Spleen (tissue), 13 donors: ENCODE measurements at places on chromosomes 7 and 10. TPM values are rescaled to one million over a fixed set of nuclear protein-coding genes. Genes with fewer than 3 reads are reported as not detected.

- no peaks in the 10 kb centered on the region for H3K36me3 ChIP-seq
- H3K4me1 ChIP-seq, result peaks cover 4% of the 10 kb centered on the region
- no peak overlapping the region for H3K27ac ChIP-seq
- no peaks in the 10 kb centered on the region for H3K27me3 ChIP-seq
Observed at GRCh38 chr10:126969310-126969709, 64.1 kb downstream of the DOCK1 start.

DNA sequence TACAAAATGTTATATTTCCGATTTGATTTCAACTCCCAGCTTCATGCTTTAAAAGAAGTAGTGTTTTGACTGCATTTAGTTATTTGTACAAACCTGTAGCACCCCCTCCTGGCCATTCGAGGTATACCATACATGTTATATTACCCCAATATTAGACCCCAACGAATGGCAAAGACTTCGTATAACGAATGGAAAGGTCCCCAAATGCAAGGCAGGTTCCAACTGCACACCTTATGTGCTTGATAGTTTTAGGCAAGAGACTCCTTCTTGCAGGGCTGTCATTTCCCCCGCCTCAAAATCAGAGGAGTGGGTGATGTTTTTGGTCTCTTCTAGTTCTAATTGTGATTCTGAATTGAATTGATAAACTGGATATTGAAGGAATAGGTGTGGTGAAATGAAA lies 101.1 kb upstream of the TARP start:
- H3K36me3 ChIP-seq, result no peaks in the 10 kb centered on the region
- H3K4me3 ChIP-seq, result no peak overlapping the region
- no peaks in the 10 kb centered on the region for H3K27me3 ChIP-seq
- H3K4me1 ChIP-seq, result peaks cover 8% of the 10 kb centered on the region
- no peak for DNase-seq

NACAD gene
- 4.0 TPM for total RNA-seq

GRCh38 chr10:88246675-88247074 lies 336.4 kb downstream of the RNLS start:
- no peaks in the 10 kb centered on the region for H3K27me3 ChIP-seq
- DNase-seq, result no peak
- no peaks in the 10 kb centered on the region for H3K36me3 ChIP-seq
- peaks cover 27% of the 10 kb centered on the region for H3K4me1 ChIP-seq
- H3K4me3 ChIP-seq, result no peak overlapping the region
- no peak overlapping the region for H3K27ac ChIP-seq

DNA sequence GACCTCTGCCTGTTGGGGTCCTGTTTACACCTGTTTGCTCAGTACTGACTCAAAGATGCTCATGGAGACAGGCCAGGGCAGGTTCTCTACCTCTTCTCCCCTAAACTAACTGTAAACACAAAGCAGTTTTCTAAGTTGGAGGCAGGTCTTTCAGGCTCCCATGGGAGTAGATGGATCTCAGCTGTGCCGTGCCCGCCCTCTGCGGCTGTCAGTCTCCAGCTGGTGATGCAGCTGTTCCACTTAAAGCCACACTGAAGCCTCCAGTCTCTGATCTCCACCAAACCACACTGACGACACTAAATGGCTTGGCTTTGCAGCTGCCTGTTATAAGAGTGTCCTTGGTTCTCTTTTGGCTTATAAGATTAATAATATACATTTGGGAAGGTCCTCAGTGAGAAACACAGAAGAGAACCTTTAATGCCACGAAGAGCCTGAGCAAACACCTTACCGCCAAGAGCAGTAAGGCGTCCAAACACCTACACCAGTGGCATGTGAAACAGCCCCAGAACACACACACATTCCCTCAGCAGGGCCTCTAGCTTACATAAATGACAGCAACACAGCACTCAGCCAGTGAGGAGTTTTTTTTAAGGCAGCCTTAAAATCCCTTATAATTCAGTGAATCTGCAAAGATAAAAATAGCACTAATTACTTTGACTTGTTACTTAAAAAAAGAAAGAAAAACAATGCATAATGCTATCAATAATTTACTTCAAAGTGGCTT lies 60.4 kb upstream of the KCNIP2 start:
- DNase-seq, result peak; percentile 78
- no peak overlapping the region for H3K4me3 ChIP-seq
- no peaks in the 10 kb centered on the region for H3K27me3 ChIP-seq
- H3K27ac ChIP-seq, result no peak overlapping the region
- no peaks in the 10 kb centered on the region for H3K36me3 ChIP-seq
- peaks cover 15% of the 10 kb centered on the region for H3K4me1 ChIP-seq

GFRA1 gene
- 5.2 TPM for total RNA-seq

FGL2 gene
- 192 TPM for total RNA-seq

MORN4 gene
- 2.8 TPM for total RNA-seq

- no peak overlapping the region for H3K27ac ChIP-seq
- no peaks in the 10 kb centered on the region for H3K36me3 ChIP-seq
- DNase-seq, result no peak
- H3K4me3 ChIP-seq, result no peak overlapping the region
- H3K4me1 ChIP-seq, result no peaks in the 10 kb centered on the region
Observed at GRCh38 chr7:24141874-24142509, 142.0 kb upstream of the NPY start.

GDF2 gene
- not detected for total RNA-seq

GRCh38 chr10:52004342-52004949 lies 305.1 kb upstream of the CSTF2T start:
- DNase-seq, result no peak
- no peak overlapping the region for H3K4me3 ChIP-seq
- no peaks in the 10 kb centered on the region for H3K4me1 ChIP-seq
- no peak overlapping the region for H3K27ac ChIP-seq
- no peaks in the 10 kb centered on the region for H3K36me3 ChIP-seq
- H3K27me3 ChIP-seq, result no peaks in the 10 kb centered on the region

GRCh38 chr10:35379226-35380137 lies 43.2 kb downstream of the CCNY start:
- H3K4me3 ChIP-seq, result no peak overlapping the region
- DNase-seq, result peak; percentile 89
- no peaks in the 10 kb centered on the region for H3K36me3 ChIP-seq
- H3K4me1 ChIP-seq, result peaks cover 21% of the 10 kb centered on the region
- H3K27me3 ChIP-seq, result no peaks in the 10 kb centered on the region

- no peak for DNase-seq
- no peaks in the 10 kb centered on the region for H3K27me3 ChIP-seq
- H3K4me3 ChIP-seq, result no peak overlapping the region
- peaks cover 90% of the 10 kb centered on the region for H3K36me3 ChIP-seq
Observed at GRCh38 chr7:74235518-74236268, 18.5 kb downstream of the RFC2 start.

DNA sequence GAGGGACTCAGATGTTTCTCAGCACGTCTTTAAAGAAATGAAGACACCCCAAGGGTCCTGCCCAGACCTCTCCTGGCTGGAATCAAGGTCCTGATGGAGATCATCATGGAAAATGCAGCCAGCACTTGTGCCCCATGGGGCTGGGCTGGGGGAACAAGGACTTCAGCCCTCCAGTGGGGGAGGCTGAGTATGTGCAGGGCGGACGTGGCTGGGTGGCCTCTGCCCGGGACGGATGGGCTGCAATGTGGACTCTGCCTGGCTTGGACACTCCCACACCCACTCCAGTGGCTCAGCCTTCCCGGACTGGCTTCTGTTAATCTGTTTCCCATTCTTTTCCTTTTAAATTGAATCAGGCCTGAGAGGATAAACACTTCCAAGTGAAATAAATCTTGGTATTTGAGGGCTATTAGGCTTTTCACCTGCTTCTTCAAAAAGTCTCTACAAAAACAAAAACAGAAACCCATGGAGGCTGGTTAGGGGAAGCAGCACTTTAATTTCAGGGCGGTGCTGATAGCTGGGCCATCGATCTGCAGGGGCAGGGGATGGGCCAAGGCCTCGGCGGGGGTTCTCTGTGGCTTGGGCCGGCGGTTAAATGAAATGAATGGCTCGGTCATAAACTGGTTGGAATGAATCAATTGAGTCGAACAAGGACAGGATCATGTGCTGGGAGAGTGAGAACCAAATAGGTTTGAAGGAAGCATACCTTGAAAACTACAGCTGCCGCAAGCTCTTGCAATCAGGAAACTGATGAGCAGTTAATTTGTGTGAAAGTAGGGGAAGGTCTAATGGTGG lies 51.4 kb downstream of the ADARB2 start:
- H3K36me3 ChIP-seq, result no peaks in the 10 kb centered on the region
- no peak overlapping the region for H3K4me3 ChIP-seq
- H3K27me3 ChIP-seq, result no peaks in the 10 kb centered on the region
- no peaks in the 10 kb centered on the region for H3K4me1 ChIP-seq

PTF1A gene
- total RNA-seq, result not detected

- DNase-seq, result peak; percentile 89
- peaks cover 51% of the 10 kb centered on the region for H3K4me1 ChIP-seq
- peak overlapping the region; percentile 77 for H3K27ac ChIP-seq
- peaks cover 12% of the 10 kb centered on the region for H3K36me3 ChIP-seq
Observed at GRCh38 chr10:73759512-73760115, 15.4 kb downstream of the SEC24C start.

DNA sequence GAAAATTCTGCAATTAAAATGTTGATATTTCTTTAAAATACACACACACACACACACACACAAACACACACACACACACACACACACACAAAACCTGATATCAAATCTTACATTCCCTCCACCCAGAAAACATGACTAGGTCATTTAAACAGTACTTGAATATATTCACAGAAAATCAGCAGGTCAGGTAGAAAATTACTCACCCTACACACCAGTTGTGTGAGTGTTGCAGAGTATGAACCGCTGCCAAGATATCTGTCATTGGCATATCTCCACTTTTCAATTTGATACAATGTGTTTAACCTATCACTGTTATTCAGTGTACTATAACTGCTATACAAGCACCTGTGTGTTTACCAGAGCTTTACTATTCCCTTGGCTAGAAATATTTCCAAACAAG lies 283.6 kb upstream of the LRRTM3 start:
- H3K27ac ChIP-seq, result no peak overlapping the region
- H3K4me3 ChIP-seq, result no peak overlapping the region
- H3K36me3 ChIP-seq, result no peaks in the 10 kb centered on the region
- no peak for DNase-seq
- no peaks in the 10 kb centered on the region for H3K4me1 ChIP-seq
- no peaks in the 10 kb centered on the region for H3K27me3 ChIP-seq

DNA sequence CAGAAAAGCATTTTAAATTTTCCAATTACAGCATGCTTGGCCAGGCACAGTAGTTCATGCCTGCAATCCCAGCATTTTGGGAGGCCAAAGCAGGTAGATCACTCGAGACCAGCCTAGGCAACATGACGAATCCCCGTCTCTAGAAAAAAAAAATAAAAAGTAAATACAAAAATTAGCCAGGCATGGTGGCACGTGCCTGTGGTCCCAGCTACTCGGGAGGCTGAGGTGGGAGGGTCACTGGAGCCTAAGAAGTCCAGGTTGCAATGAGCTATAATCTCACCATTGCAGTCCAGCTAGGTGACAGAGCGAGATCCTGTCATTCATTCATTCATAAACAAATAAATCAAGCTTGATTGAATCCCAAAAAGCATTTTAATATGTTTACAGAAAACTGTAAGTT lies 234.9 kb downstream of the PARD3 start:
- no peak for DNase-seq
- no peaks in the 10 kb centered on the region for H3K27me3 ChIP-seq
- H3K36me3 ChIP-seq, result no peaks in the 10 kb centered on the region
- no peaks in the 10 kb centered on the region for H3K4me1 ChIP-seq
- H3K27ac ChIP-seq, result no peak overlapping the region
